ENCODE measurements at places on chromosomes 4 and X.

- no peak for DNase-seq
Measured at GRCh38 chrX:122245175-122245574, 938.9 kb upstream of the GRIA3 start.

DNA sequence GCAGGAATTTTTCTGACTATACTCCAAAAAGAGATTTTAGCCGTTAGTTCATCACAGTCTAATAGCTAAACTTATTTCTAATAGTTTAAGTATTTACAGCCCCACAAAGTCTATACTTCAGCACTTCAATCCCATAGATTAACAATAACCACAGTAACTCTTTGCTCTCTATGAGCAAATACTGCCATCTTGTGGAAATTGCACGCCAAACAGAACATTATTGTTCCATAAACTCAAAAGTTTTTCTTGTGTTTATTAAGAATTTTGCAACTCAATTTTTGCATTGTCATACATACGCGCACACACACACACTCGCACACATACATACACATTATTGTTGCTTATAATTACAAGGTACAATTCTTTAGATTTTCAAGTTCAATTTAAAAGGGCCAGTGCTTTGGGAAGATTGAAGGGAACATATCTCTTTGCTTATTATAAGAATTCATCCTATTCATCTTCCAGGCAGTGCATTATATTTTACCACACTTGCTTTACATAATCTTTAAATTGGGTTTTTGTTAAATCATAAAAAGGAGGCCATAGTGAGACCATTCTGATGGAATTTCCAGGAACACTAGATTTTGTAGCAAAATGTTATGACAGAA lies 63.8 kb upstream of the ATOH1 start:
- no peak for DNase-seq

DNA sequence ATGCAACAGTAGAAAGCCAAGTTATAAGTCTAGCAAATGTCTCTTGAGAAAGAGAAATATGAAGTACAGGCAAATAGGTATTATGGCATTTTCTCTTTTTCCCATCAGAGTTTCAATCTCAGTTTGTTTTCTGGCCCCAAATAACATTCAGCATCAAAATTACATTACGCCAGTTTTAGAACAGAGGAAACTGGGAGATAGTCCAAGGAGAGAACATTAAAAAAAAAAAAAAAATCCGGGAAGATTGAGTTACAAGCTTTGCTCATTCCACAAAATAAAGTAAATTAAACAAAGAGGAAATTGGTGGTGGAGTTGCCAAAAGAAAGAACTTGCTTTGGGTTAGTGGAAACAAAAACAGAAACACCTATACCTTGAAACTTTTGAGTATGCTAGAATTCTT lies 50.4 kb upstream of the IL13RA2 start:
- DNase-seq = no peak

DNA sequence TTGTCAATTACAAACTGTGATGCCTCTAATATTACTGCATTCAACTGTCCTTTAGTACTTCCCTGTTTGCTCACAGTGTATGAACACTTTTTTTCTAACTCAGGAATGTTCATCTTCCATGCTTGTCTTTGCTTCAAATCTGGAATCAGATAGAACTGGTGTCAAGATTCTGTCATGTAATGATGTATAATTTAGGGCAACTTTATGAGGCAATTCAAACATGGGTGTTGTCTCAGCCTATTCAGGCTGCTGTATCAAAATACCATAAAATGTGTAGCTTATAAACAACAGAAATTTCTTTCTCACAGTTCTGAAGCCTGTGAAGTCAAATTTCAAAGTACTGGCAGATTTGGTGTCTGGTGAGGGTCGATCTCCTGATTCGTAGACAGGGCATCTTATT lies 1012.9 kb downstream of the RAB28 start:
- DNase-seq = no peak

DNA sequence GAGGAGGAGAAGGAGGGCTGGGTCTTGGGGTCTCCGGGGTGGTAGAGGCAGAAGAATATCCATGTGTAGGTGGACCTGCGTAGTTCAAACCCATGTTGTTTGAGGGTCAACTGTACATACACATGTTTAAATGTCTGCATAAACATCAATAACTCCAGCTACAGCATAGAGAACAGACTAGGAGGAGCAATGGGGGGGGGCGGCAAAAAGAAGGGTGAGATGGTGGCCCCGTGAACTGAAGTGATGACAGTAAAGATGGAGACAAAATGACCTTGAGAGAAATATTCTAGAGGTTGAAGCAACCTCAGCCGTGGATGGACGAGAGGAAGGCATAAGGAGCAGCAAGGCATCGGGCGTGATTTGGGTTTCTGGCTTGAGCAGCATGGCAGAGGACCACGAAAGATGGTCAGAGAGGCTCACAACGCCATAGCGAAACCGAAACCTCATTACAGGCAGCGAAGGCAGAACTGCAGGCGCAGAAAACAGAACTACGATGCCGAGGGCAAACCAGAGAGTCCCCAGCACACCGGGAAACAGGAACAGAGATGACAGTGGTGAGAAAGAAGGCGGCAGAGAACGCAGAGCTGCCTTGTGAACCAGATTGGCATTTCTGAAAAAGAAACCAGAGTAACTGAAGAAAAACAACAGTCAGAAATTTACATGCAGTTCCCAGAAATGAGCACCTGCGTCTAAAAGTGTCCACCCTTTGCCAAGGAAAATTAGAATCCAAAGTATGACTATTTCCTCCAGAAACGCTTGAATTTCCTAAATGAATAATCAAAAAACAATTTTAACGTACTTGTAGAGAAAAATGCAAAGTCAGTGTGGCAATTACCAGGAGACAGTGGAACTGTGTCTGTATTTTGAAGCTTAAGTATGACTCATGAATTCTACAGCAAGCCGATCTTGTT lies 50.3 kb upstream of the ENPP6 start:
- DNase-seq = no peak

DNA sequence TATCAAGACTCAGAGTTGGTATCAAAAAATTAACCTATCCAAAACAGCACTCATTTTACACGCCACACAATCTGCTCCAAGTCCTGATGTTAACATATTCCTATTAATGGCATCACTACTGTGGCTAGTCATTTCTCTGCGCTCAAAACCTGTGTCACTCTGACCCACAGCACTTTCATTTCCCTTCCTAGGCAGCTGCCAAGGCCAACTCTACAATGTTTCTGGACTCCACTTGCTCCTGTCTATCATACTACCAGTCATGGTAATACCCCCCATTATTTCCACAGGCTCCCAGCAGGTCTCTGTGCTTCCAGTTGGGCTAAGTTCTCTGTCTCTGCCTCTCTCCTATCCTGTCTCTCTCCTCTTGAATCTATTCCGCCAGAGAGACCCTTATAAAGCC lies 323.6 kb downstream of the NR3C2 start:
- no peak for DNase-seq

- no peak for DNase-seq
Measured at GRCh38 chr4:103754844-103755243, 35.1 kb upstream of the TACR3 start.

GRCh38 chr4:23857367-23857959 lies 32.4 kb downstream of the PPARGC1A start:
- DNase-seq = no peak

- no peak for DNase-seq
Measured at GRCh38 chr4:155855897-155856296, 10.2 kb downstream of the ASIC5 start.

GRCh38 chr4:36286481-36286871 lies 5.1 kb downstream of the DTHD1 start:
- DNase-seq = no peak

DNA sequence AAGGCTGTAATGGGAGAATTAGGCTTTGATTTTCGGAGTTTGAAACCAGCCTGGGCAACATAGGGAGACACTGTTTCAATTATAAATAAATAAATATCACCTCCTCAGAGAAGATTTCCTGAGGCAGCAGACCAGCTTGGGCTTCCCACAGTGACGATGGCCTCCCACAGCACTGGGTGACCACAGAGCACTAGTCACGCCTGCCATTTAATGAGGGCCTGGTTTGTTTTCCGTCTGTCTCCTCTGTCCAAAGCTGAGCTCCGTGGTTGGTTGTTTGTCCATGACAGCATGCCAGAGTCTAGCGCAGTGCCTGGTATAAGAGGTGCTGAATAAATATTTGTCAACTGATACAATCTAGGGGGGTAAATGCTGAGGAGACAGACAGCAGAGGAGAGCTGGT lies 10.4 kb upstream of the PDGFRA start:
- no peak for DNase-seq

DNA sequence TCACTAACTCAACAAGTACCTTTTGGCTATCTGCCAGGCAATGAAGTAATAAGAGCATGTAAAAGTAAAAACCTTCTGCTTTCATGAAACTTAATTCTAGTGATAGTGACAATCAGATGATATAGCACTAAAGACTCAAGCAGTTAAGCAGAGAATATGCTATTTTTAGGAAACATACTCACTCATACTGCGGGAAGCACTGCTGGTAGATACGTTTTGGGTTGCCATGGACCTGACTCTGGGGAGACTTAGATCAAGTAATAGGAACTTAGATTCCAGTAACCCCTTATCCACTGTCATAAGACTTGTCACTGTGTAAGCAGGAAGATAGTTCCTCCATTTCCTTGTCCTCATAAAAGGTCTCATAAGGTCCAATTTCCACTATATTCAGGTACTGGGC lies 386.3 kb downstream of the DMD start:
- DNase-seq = no peak

DNA sequence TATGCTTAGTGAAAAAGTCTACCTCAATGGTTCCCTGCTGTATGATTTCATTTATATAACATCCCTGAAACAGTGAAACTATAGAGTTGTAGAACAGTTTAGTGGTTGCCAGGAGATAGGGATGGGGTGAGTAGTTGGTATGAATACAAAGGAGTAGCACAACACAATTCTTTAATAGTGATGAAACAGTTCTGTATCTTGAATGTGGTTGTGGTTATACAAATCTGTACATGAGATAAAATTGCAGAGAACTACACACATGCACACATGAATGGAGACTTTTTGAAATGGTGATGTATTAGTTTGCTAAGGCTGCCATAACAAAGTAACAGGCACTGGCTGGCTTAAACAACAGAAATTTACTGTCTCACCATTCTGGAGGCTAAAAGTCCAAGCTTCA lies 677.1 kb downstream of the ADGRL3 start:
- no peak for DNase-seq

GRCh38 chr4:37073226-37073840 lies 171.2 kb upstream of the NWD2 start:
- no peak for DNase-seq

DNA sequence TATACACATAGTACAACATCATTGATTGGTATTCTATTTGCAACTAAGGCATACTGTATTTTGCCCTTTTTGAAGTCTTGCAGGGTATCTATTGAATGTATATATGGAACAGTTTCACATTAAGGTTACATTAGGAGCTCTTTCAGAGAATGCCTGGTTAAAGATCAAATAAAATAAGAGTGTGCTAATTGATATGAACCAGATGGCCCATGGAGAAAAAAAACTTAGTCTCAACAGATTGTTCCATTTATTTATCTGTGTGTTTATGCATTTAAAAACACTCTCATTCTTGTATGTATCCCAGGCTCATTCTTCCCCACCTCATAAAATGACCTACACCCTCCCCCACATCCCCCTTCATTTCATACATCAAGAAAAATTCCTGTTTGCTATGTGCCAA lies 35.2 kb upstream of the GRIA2 start:
- no peak for DNase-seq

DNA sequence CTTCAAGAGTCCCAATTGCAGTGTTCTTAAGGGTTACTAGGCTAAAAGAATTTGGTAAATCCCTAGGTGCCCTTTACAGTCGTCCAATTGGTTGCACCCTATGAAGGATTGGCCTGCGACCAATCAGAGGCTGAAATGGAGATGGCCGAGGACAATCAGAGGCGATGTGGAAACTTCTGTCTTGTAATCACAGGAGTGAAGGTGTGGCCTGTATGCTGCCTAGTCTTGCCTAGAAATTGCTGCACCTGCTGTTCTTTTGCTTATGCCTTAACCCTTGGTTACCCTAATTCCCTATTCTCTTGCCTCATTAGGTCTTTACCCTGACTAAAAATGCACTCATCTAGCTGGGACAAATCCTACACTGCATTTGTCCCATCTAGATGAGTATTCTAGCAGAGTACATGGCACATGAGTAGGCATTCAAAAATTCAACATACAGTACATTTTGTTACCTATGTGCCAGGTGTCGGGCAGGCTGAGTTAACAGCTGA lies 1.0 kb upstream of the DCK start:
- no peak for DNase-seq

- DNase-seq = no peak
Measured at GRCh38 chr4:135277068-135277979, 1075.7 kb upstream of the PABPC4L start.

DNA sequence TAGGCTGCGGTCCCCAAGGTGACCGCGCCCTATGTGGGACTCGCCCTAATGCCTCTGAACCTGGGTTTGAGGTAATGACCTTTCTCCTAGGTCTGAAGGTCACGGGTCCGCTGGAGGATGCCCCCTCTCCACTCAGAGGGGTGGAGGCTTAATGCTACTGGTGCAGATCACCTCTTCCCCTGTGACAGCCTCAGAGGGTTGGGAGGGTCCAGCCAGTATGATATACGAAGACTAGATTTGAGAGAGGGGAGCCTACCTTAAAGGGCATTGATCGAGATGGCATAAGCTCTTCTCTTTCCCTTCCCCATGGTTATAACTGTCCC lies 1.0 kb downstream of the SLC25A5 start:
- DNase-seq = no peak

DNA sequence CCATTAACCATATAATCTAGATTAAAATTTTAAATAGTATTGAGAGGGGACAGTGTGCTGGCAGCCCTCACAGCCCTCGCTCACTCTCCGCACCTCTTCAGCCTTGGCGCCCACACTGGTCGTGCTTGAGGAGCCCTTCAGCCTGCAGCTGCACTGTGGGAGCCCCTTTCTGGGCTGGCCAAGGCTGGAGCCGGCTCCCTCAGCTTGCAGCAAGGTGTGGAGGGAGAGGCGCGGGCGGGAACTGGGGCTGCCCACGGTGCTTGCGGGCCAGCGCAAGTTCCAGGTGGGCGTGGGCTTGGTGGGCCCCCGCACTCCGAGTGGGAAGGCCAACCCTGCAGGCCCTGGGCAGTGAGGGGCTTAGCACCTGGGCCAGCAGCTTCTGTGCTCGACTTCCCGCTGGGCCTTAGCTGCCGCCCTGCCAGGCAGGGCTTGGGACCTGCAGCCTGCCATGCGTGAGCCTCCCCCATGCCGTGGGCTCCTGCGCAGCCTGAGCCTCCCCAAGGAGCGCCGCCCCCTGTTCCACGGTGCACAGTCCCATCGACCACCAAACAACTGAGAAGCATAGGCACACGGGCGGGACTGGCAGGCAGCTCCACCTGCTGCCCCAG lies 32.8 kb upstream of the CFAP299 start:
- no peak for DNase-seq

DNA sequence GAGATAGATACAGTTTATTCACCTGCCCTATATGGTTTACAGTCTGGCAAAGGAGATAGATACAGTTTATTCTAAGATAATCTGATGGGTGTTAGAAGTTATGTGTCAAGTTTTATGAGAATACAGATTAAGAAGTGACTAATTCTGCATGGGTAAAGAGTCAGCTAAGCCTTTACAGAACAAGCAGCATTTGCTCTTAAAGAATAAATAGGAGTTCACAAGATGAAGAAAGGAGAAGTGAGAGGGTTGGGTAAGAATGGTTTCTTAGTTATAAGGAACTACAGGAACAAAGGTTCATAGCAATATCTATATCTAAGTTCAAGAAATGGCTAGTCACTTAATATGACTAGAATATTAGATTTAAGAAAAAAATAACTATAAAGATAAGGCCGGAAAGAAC lies 47.6 kb downstream of the THOC2 start:
- DNase-seq = no peak

- no peak for DNase-seq
Measured at GRCh38 chr4:123327846-123328429, 68.7 kb upstream of the SPRY1 start.
